ENCODE measurements at places on chromosomes 1 and 21.

- peak; percentile 58 for DNase-seq
Measured at GRCh38 chr1:207603777-207604176, 41.2 kb upstream of the CR1L start.

DNA sequence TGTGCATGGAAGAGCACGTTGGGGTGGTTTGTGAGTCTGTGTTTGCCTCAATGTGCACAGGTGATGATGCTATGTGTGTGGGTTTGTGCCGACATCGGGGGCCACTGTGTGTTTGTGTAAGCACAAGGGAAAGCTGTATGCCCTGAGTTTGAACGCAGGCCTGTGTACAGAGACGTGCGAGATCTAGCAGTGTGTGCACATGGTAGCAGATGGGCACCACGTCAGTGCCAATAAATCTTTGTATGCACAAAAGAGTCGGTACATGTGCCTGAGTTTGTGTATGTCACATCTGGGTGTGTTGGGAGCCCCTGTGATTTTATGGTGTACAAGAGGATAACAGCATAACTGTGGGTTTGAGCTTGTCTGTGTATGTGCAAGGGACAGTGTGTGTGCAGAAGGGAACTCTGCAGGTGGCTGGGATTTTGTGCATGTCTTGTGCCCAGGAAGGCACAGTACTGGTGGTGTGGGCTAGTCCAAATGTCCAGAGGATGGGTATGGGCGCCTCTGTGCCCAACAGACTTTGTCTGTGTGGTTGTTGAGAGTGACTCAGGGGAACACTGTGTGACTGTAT is 32.0 kb upstream of the WASF2 start:
- no peak for DNase-seq

DNA sequence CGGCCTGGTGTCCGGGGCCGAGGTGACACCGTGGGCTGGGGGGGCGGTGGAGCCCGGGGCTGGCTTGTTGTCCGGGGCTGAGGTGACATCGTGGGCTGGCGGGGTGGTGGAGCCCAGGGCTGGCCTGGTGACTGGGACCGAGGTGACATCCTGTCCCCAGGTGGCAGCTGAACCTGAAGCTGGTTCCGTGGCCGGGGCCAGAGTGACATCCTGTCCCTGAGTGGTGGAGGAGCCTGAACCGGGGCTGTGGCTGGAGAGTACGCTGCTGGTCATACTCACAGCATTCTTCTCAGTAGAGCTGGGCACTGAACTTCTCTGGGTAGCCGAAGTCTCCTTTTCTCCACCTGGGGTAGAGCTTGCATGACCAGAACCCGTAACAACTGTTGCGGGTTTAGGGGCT is 15.8 kb downstream of the THBS3 start:
- DNase-seq = no peak

DNA sequence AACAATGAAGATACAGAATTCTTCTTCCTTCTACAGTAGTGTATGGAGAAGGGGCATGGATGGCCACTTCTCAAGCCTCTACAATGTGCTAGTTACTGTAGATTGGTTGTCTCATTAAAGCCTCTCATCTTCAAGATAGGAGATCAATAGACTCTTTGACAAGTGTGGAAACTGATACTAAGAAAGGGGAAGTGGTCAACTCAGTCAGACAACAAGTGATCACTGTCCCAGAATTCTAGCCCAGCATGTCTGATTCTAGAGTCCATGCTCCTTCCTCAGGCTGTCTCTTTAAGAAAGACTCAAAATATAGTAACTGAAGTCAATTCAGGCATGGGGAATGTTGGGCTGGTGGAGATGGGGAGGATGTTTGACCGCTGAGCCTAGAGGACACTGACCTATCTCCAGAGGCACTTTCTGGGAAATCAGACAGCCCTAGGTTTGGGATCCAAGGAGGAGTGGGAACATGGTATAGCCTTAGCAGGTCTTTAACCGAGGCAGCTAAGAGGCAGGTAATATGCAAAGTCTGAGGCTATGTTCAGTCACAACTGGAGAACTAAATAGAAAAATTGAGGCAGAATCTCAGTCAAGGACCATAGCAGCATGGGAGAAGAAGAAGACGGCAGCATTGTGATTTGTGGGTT is 39.3 kb upstream of the EYA3 start:
- no peak for DNase-seq

GRCh38 chr1:230822092-230822581 is 46.2 kb downstream of the C1orf198 start:
- no peak for DNase-seq

DNA sequence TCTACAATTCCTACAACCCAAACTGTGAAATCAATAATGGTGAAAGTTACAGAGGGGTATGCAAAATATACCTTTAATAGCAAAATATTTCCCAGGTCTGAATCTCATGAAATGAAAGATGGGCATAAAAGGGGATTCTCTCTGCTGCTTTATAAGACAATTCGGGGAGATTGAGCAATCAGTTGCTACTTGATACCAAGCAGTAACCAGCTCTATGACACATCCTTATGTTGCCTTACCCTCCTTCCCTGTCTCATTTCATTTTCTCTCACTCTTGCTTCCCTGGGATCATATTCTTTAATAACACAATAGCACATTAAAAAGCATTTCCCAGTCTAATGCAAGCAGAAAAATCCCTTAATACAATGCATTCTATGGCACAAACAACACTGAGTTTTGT is 29.0 kb downstream of the ZSWIM5 start:
- no peak for DNase-seq

- no peak for DNase-seq
Measured at GRCh38 chr1:19429611-19430010, 55.7 kb downstream of the CAPZB start.

- peak; percentile 64 for DNase-seq
Measured at GRCh38 chr1:222064388-222065211, 322.7 kb upstream of the DUSP10 start.

GRCh38 chr1:55048453-55049270 is 9.3 kb downstream of the PCSK9 start:
- no peak for DNase-seq

DNA sequence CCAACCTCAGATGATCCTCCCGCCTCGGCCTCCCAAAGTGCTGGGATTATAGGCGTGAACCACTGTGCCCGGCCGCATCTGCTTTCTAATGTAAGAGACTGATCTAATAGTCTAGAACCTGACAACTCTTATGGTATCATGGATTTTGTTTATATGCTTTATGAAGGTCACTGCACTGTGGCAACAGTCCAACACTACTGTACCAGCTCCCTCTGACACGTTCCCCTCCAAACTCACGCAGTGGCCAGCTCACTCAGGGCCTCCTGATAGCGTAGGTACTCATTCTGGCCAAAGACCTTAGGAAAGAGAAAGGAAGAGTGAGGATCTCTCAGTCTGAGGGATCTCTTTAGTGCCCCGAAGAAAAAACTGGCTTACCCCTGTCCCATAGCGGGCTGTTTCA is 6.0 kb upstream of the CFAP141 start:
- DNase-seq = no peak

DNA sequence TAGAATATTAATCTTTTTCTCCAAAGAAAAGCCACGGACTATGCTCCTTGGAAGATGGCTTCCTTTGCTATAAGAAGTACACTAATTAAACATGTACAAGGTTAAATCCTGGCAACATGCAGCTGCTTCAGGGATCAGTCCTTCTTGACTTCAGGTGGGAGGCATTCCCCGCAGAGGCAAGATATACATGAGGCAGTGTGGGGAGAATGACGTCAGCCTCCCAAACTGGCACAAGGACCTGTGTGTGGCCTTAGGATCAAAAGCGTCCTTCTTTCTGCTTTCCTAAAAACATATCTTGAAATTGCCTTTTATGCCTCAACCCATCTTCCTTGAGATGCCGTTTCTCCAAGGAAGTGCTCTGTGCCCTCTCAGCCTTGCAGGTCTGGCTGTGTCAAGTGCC is 90.3 kb downstream of the WLS start:
- no peak for DNase-seq

GRCh38 chr21:42486531-42486930 is 9.5 kb downstream of the RSPH1 start:
- no peak for DNase-seq

- DNase-seq = no peak
Measured at GRCh38 chr1:176222196-176222595, 15.1 kb upstream of the COP1 start.

GRCh38 chr1:17875171-17875881 is 120.2 kb downstream of the ACTL8 start:
- DNase-seq = peak; percentile 81

DNA sequence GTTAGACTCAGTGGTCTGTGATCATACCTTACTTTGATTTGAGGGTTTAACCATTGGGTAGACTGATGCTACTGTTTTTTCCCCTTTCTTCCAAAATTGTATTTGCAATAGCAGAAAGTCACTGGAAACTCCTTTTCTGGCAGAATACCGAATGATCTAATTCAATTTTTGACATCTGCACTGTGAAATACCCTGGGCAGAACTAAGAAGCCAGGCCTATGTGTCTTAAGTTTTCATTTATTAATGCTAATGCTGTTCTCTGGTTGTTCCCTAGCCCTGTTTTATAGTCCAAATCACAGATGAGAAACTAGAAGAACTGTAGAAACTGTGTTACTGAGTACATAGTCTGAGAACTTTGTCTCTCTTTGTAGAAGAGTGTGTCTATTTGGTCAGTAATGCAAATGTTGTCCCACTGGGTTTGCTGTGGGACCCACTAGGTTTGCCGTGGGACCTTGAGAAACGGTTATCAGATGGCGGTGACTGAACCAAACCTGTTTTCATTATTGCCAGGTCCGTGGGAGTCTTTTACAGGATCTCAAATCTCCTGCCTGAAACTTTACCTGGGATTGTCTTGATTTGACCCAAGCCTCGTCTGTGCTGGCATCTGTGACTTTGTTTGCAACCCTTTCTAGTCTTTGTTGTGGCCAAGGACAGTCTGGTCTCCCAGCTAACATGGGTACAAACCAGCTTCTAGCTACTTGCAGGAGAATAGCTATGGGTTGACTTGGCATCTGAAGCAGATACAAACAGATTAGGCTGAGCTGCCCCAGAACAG is 41.4 kb downstream of the PEX14 start:
- no peak for DNase-seq

DNA sequence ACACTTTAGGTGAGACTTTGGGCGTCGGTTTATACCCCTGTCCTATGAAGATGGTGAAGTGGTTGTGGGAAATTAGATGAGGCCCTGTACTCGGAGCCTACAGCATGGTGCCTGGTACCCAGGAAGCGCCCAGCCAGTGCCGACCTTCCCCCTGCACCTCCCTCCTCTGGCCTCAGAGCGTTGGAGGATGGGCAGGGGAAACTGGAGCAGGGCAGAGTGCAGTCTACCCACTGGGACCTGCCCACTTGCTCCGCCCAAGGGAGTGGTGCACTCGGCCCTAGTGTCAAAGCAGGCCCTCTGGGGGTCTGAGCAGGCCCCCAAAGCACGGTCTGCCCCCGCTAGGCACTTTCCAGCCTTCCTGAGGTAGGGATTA is 13.0 kb upstream of the TTC22 start:
- DNase-seq = no peak

DNA sequence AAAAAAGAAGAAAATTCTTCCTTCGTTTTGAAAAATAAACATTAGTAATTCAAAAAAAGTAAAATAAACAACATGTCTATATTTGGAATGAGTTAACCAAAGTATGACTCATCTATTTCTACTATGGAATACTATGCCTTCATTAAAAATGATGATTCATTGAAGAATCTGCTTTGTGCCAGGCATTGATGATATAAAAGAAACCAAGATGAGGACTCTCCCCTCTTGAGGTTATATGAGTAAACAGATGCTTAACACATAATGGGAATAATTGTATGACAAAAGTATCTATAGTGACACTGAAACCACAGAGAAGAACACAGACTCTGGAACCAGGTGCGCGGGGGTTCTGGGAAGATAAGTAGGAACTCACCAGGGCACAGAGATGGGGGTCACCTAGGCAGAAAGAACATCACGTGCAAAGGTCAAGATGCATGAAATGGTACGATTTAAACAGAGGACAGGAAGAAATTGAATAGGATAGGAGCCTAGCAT is 18.8 kb downstream of the ELF3 start:
- DNase-seq = peak; percentile 87

DNA sequence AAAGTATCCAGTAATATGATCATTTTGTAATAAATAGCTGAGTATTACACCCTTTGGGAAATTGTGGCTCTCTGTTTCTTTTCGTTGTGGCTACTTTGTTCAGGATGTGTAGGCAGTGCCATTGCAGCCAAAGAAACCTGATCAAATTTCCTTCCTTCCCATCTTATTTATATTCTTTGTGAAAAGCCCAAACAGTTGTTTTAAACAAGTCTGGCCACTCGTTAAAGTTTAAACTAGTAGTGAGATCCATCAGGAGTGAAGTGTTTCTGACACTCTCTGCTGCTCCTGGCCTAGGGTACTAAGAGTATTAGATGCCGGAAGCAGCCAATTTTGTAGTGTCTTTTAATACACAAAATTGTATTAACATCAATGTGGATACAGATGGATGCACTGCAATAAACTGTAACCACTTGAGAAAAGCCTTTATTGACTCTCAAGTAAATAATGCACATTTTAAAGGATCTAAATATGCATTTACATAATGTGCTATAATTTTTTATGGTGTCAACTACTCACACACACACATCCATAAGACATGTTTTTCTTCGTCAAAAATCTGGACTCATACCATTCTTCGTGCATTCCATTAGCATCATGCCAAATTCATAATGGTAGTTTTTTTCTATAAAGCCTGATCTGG is 317.9 kb downstream of the NFIA start:
- no peak for DNase-seq

- DNase-seq = no peak
Measured at GRCh38 chr1:110787328-110788071, 85.4 kb upstream of the CD53 start.

GRCh38 chr21:17428484-17428869 is 84.4 kb upstream of the CXADR start:
- DNase-seq = no peak

- peak; percentile 57 for DNase-seq
Measured at GRCh38 chr1:94095112-94095637, 25.8 kb downstream of the ABCA4 start.

DNA sequence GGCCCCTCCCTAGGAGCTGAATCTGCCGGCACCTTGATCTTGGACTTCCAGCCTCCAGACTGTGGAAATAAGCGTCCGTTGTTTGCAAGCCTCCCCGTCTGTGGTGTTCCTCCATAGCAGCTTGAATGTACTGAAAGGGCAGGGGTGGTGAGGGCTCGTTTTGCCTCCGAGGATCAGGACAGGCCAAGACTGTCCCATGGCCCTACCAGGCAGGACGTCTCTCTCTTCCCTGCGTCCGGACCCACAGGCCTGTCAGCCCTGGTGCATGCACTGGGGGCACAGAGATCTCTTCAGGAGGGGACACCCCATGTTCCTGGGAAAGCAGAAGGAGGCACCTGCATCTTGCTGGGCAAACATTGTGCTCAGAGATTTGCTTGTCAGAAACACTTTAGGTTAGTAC is 156.3 kb upstream of the C1orf174 start:
- no peak for DNase-seq

DNA sequence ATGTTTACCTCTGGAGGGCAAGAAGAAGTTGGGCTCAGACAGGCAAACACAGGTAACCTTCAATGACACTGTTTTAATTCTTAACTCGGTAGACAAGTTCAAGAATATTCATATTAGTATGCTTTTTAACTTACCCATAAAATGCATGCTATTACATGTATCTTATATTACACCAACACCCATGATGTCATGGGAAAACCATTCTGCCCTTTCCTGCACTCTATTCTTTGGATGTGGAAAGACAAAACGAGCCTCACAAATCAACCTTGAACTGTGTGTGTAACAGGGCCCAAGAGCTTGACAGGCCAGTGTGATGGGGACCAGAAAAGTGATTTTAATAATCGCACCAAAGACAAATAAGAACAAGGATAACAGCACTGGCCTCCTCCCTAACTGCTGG is 22.6 kb upstream of the RAP1GAP start:
- no peak for DNase-seq

All from EL (cell line).